ENCODE measurements at places on chromosomes 2 and 18.

DNA sequence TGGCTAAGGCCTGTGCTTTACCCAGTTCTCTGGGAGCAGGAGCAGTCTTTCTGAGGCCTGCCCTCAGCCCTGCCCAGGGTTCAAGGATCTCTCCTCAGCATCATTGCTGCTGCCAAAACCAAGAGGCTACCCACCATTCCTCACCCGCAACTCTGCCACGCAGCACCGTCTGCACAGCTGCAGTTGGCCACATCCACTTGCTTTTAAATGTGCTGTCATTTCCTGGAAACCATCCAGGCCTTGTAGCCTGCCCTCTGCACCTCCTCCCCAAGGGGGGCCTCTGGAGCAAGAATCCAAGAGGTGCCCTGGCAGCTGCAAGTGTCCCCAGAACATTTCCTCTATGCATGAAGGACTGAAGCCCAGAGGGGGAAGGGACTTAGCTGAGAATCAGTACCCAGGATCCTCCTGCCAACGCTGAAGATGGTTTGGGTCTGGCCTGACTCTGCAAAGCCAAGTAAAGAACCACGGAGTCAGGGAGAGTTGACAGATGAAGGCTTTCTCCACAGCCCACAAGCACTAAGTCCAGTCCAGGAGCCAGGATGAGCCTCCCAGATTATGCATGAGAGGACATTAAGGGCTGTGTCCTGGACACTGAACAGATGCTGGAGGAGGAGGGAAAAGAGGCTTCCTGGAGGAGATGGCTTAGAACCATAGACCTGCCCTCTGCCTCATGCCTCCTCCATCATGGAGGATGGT lies 14.9 kb downstream of the EMX1 start:
- DNase-seq, result no peak

DNA sequence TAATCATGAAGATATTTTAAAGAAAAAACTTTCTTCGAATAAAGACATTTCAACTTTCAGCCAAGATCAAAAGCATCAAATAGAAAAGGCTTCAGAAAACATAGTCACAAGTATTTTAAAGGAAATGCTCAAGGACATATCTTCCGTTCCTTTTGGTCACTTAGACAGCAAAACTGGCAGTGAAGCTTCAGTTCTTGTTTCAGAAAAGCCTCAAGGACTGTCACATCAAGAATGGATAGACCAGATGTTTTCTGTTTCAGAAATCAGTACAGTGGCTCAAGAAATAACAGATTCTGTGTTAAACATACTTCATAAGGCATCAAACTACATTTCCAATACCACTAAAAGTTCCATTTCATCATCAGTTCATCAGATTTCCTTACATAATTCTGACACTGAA lies 51.8 kb downstream of the FSIP2 start:
- DNase-seq, result no peak

DNA sequence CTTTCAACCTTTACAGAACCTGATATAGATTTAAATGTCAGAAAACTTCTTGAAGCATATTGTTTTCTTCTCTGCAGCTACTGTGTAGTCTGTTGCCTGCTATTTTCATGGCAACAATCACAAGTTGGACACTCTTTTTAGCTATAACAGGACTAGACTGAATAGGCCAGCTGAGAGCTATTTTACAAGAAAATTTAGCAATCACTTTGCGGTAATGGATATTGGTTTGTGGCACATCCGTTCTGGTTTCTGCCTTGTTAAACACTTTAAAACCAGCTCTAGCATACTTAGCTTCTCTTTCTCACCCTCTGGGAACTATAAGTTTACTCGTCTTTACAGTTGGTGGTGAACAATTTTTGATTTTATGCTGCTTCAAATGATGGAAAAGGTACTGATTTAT lies 125.7 kb downstream of the MAP2 start:
- DNase-seq, result no peak

- no peak for DNase-seq
These were observed 20.9 kb downstream of the MTCL1 start for GRCh38 chr18:8726281-8726680.

GRCh38 chr2:208097801-208098200 lies 26.5 kb downstream of the CRYGD start:
- DNase-seq, result no peak

- DNase-seq, result no peak
These were observed 68.9 kb upstream of the THOC1 start for GRCh38 chr18:336713-337112.

- no peak for DNase-seq
These were observed 193.4 kb downstream of the CCDC102B start for GRCh38 chr18:68991286-68991685.

DNA sequence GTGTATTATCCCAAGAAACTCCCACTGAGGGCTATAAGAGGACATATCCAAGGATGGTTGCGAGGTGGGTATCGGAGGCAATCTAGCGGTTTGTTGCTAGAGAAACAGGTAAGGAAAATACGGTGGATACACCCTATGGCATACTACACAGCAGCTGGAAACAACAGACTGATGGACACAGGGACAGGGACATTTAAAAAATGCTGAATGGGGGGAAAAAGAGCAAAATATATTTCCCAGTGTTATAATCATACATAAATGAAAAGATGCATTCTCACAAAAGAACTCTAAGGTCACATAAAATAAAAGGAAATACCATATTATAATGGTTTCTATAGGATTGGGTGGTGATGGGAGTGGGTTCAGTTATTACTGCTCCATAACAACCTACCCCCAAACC lies 95.9 kb downstream of the SMC6 start:
- no peak for DNase-seq

GRCh38 chr2:59413751-59414570 lies 1139.5 kb downstream of the BCL11A start:
- DNase-seq, result no peak

DNA sequence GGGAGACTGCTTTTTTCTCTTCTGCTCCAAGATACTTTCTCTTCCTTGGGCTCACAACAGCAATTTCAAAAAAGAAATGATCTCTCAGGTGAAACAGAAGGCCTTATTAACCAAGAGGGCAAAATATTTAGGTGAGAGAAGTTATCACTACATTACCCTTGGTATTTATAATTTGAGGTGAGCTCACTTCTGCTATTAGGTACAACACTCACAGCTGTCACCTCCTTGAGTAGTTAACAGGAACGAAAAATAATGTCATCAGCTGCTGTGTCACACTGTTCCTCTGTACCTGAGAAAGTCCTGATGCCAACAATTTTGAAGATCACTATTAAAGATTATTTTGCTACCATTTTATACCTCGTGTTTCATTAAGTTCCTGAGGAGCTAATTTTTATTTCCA lies 205.0 kb downstream of the DLGAP1 start:
- no peak for DNase-seq

DNA sequence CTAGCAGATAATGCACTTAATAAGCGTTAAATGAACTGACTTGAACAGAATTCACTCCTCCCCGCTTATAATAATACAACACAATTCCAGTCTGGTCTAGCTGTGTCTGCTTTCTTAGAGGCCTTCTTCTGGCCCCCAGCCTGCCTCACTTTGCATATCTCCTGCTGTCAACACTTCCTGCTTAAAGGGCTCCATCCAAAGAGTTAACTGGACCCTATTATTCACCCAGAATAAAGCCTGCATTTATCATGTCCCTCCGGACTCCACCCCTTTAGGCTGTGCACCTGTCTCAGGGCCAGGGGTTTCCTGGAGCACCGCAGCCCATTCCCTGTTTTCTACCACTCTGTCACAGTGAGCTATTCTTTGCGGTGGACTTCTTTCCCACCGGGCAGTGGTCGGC lies 292.8 kb upstream of the FBXO11 start:
- no peak for DNase-seq

GRCh38 chr2:47193607-47194006 lies 38.5 kb upstream of the STPG4 start:
- no peak for DNase-seq

DNA sequence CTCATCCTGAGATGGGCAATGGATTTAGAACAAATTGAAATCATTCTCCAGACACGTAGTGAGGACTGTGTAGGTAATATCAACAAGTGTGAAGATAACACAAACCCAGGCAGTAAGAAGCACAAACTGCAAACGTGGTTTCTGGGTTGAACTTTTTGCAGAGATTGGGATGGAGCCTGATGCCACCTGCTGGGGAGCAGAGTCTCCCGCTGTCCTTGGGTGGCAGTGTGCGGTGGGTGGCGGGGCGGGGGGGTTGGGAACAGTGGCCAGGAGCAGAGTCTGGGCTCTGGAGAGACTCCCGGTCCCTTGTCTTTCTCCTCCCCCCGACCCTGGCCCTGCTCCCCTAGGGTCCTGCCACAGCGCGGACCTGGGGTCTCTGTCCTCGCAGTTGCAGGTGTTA lies 19.5 kb downstream of the TRAF3IP1 start:
- no peak for DNase-seq

DNA sequence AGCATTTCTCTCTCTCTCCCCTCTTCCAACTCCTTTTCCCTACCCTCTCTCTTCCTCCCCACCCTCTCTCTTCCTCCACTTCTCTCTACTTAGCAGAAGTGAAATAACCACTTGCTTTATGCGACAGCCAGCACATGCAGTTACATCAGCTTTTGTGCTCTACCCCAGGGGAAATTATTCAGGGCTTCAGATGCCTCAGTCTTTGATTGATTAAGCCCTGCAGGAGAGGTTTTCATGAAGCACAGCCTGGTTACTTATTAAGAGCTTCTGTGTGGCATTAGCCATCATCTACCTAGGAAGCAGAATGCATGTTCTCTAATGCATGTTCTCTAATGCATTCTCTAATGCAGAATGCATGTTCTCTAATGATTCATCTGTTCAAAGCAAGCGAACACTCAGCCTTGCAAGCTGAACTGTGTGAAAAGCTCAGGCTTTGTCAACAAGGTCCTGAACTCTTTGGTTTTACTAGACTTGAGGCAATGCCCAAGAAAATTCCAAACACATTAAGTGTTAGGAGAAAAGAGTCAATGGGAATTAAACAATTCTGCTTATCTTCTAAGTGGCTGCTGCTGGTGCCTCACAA lies 56.1 kb downstream of the LHCGR start:
- no peak for DNase-seq

DNA sequence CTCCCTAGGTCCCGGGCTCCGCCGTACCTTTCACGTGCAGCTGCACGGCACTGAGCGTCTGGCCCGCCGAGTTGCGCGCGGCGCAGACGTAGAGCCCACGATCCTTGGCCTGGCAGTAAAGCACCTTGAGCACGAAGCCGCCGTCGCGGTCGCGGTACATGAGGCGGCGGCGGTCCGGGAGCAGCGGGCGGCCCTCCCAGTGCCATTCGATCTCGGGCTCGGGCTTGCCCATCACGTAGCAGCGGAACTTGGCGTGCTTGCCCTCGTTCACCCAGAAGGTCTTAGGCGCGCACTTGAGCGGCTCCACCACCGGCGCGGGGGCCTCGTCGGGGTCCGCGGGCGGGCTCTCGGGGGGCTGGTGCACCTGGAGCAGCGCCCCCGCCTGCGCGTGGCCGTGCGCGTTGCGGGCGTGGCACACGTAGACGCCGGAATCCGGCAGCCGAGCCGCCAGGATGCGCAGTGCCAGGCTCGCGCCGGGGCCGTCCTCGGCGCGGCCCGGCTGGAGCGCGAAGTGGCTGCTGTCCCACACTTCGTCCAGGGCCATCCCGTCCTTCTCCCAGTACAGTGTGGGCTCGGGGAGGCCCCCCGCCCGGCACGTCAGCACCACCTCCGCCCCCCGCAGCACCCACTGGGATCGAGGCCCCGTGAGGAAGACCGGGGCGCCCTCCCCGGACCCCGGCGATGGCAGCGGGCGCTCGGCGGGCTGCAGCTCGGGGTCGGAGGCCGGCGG lies 980 bp downstream of the OBSL1 start:
- no peak for DNase-seq

Data from activated T-cell treated with anti-CD3 and anti-CD28 coated beads for 4 hours (primary cell).